Stimulated activated naive CD4-positive, alpha-beta T cell treated with Interleukin-2 at 50 U/mL for 16 hours (primary cell): ENCODE measurements at places on chromosomes 7 and 10.
A peak's percentile ranks its signal among the peaks of the same experiment; 100 is the strongest.

DNA sequence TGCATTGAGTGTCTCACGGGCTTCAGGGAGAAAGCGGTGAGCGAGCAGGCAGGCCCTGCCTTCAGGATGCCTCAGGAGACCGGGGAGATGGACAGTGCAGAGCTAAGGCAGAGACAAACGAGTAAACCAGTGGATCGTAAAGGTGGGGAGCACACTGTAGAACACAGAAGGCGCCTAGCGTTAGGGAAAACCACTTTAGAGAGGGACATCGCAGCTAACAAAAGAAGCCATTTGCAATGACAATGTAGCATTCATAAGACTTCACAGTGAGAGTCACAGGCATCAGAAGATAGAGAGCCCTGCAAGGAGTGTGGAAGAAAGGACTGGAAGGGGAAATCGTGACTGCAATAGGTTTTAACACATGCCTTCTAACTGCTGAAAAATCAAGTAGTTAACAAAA is 54.9 kb upstream of the TMEM273 start:
- no peak for DNase-seq

DNA sequence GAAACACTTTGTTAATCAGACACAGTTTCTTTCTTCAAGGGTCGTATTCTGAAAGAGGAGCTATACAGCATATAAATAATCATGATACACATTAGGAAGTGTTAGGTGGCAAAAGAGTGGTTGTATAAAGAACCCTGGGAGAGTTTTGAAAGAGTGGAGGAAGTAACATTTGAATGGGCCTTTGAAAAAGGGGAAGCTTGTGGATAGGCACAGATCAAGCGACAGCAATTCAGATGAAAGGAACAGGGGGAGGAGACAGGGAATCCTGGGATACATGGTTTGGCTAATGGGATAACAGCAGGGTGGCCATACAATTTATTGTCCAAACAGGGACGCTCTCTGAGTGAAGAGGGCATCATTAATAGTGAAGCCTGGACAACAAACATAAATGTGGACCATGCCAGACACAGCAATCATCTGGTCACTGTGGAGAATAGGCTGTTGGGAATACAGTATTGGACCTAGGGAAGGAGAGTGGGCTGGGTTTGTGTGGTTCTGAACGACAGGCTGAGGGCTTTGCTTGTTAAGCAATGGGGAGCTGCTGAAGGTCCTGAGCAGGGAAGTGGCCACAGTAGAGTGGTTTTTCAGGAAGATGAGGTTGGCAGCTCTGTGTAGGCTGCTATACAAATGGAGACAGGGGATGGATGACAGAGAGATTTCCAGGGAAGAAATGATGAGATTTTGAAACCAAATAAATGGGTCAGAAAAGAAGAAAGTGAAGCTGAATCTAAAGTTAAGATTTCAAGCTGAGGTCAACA is 75.9 kb downstream of the ICA1 start:
- no peak for DNase-seq

- no peak for DNase-seq
Observed at GRCh38 chr7:45702751-45703150, 128.6 kb downstream of the ADCY1 start.

DNA sequence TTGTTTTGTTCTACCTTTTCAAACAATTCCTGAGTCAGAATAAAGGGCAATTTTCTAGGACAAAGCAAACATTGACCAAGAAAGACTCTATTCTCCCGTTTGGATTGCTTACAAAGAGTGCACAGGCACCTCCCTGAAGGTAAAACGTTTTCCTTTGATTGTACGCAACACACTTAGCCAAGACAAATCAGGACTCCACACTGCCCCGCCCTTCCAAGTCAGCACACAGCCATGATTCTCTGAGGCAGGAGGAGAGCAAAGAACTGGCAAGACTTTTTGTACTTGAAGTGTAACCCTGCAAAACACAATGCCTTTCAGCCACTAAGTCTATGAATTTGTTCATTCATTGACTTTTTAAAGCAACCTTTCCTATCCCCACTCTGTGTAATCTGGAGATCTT is 85.0 kb upstream of the FAM180A start:
- DNase-seq = no peak

DNA sequence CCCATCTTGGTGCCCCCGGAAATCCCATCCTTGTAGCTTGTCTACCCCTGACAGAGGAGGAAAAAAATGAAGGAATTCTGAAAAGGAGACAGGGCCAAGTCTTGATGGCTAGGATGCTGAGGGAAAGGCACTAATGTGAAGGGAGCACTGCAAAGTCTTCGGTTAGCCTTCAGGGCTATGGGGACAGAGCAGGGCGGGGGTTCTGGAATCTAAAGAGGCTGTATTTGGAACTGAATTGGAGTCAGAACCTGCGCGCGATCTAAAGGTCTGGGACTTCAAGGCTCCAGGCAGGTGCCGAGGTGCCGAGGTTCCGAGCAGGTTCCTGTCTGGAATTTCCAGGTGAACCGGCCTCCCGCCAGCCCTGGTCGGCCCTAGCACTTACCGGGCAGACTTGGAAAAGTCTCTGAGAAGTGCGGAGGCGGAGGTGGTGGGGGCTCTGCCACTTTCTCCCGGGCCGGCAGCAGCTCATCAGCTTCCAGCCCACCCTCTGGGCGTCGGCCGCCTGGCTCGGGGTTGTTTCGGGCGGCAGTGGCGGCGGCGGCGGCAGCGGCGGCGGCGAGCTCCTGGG is 781 bp downstream of the GBX1 start:
- no peak for DNase-seq

DNA sequence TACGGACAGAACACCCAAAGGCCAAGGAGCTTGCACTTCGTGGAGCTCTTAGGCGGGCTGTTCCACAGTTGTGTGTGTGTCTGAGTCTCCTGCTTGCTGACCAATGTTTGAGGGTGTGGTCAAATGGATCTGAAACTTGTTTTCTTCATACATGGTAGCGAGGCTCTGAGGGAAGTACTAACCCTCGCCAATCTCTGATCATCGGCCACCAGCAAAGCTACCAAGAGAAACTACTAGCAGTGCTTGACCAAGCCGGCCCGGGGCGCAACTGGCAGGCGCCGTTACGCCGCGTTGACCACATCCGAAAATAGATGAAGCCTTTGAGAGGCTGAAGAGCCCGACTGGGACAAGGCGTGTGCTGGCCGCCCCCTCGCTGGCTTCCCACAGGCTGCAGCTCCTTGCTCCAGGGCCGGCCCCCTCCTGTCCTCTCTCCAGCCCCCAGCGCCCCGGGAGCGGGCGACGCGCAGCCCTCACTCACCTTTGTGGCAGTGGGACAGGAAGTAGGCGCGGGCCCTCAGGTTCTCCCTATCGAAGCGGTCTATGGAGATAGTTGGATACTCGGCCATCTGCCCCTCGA is 384 bp downstream of the DCLRE1C start:
- no peak for DNase-seq

GRCh38 chr7:103934508-103934907 is 55.0 kb downstream of the RELN start:
- DNase-seq = no peak

DNA sequence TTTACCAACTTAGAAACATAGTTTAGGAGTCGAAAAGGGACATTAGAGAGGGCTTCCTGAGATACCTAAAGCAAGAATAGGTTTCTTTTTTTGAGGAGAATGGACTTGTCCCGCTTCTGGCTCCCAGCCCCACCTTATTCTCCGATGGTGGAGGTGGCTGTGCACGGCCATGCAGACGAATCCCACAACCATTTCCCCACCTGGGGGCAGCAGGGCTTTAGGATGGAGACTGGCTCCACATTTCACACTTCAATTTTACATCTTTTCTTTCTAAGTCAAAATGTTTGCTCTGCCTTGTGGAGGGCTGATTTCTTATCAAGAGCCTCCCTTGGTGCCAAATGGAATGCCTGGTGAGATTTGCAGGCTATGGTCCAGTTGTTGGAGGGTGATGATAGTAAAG is 118.5 kb downstream of the GLRX3 start:
- no peak for DNase-seq

GRCh38 chr7:32458025-32458424 is 32.2 kb downstream of the LSM5 start:
- no peak for DNase-seq

DNA sequence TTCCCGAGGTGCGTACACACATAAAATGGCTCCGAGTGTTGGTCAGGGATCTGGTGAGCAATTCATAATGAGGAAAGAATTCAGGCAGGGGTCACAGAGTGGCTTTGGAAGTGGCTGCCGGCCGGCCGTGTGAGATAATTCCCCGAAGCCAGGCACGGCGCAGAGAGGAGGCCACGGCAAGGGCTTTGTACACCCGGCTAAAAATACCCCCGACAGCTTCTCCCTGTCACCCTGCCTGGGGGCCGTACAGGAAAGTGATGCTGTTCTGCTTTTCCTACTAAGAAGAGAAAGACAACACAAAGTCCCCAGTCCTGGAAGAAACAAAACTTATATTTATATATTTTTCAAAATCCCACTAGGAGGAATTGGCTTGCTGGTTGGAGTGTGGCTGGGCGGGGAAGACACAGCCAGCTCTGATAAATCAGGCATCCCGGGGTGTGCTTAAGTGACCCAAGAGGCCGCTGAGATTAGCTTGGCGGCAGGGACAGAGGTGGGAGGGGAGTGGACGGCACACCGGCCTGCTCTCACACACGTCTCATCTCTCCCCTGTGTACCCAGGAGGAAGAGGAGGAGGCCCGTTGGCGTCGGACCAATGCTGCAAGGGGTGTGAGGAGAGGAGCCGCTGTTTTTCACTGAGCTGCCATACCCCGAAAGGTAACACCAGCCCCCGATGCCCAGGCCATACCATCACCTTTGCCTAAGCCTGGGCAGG is 70.5 kb downstream of the ZMIZ1 start:
- no peak for DNase-seq

- no peak for DNase-seq
Observed at GRCh38 chr7:130385600-130386066, 5.3 kb downstream of the CPA1 start.

- DNase-seq = no peak
Observed at GRCh38 chr10:132728321-132728720, 57.6 kb downstream of the NKX6-2 start.

DNA sequence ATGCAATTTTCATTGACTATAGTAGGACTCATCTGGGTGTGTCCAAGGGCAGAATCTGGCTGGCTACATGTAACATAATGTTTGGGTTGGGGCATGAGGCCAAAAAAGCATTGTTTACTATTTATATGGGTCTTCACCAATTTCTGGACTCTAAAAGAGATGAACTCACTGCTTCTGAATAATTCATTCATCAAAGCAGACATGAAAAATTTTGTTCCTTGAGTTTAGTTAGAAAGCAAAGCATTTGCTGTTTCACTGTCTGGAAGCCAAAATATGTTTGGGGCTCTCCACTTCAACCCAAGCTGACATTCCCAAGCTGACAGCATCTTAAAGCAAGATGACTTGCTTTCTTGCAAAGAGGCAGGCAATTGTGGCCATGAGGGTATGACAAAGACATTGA is 670.6 kb downstream of the SUGCT start:
- no peak for DNase-seq

DNA sequence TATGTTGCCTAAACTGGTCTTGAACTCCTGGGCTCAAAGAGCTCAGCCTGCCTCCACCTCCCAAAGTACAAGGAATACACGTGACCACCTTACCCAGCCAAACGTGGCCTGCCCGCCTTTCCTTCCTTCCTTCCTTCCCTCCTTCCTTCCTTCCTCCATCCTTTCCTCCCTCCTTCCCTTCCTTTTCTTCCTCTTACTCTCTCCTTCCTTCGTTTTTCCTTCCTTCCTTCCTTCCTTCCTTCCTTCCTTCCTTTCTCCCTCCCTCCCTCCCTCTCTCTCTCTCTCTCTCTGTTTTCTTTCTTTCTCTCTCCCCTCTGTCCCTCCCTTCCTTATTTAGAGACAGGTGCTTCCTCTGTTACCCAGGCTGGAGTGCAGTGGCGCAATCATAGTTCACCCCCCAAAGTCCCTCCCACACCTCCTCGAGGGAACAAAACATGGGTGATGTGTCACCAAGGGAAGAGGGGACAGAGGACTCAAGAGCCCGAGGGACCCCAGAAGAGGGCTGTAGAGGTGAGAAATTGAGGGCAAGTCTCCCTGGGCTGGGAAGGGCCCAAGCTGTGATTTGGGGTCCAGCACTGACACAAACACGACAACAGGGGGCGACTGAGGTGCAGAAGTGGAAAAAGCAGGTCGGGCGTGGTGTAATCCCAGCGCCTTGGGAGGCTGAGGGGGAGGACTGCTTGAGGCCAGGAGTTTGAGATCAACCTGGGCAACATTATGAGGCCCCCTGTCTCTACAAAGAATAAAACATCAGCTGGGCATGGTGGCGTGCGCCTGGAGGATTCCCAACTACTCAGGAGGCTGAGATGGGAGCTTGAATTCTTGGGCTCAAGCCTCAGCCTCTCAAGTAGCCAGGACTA is 28.1 kb downstream of the EPHB4 start:
- peak; percentile 13 for DNase-seq

DNA sequence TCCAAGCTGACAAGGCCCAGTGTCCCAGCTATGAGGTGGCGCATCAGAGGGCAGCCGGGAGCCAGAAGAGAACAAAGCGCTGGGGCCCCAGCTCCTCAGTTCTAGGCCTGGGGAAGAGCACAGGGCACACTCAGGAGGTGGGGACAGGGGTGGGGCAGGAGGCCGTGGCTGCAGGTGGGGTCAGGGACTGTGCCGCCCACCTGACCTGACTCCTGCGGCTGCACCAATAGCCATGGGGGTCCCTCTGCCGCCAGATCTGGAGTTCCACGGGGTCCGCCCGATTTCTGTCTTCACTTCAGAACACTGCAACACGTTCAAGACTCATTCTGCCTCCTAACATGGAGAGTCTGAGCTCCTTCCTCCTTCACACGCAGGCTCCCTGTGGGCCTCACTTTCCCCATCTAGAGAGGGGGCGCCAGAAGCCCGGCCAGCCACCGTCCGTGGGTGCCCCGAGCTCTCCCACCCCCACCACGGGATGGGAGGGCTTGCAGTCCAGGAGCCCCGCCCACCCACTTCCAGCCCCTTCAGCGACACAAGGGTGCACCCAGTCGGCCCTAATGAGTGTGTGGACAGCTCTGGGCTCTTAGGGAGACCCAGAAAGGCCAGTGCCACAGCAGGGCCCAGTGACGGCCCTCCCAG is 278.3 kb downstream of the MAD1L1 start:
- DNase-seq = no peak

DNA sequence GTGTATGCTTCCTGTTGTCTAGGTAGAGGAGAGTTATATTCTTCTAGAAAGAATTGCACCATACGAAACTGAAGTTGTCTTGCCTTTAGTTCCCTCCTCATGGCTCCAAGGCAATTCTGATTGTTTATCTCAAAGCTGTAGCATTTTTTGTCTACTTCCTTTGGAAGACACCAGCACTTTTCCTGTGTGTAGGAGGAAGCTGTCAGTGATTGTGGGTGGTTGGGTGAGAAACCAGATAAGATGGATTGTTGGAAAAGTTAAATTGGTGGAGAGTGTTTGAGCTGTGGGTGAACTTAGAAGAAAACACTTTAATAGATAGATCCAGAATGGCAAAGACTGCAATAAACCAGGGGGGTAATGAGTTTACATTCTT is 12.1 kb upstream of the CSTF2T start:
- DNase-seq = no peak

DNA sequence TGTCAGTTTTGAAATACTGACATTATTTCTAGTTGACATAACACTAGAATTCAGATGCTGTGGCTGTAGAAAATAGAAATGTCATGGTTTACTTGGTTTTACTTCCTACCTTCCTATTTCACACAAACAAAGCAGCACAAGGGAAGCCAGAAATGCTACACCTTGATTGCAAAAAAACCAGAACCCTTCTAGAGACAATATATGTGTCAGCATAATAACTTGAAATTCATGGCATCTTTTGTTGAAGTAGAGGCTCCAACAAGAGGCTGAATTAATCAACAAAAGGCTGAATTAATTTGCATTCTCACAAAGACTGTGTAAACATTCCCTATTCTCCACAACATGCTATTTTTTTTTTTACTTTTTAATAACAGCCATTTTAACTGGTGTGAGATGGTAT is 25.2 kb downstream of the ZNF117 start:
- DNase-seq = no peak

GRCh38 chr7:71842786-71843185 is 569.4 kb downstream of the CALN1 start:
- no peak for DNase-seq
